Right lobe of liver (tissue), 6 donors: ENCODE measurements at places on chromosomes 3 and 15. TPM values are rescaled to one million over a fixed set of nuclear protein-coding genes. Genes with fewer than 3 reads are reported as not detected.

DNA sequence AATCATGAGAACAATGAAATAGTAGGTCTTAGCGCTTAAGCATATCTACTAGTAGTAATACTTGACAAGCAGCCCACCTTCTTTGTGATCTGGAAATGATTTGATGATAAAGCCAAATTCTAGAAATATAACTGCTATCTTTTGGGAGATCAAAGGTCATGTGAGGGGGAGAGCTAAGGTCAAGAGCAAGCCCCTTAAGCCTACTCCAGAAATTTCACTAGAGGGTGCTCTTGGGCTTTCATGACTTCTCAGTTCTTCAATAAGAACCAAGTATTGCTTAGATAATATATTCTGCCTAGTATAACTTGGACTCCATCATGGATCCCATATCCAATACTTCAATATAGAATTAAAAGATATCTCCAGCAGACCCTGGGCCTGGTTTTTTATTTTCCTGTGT lies 319.6 kb downstream of the ZBTB20 start:
- DNase-seq, result no peak

DNA sequence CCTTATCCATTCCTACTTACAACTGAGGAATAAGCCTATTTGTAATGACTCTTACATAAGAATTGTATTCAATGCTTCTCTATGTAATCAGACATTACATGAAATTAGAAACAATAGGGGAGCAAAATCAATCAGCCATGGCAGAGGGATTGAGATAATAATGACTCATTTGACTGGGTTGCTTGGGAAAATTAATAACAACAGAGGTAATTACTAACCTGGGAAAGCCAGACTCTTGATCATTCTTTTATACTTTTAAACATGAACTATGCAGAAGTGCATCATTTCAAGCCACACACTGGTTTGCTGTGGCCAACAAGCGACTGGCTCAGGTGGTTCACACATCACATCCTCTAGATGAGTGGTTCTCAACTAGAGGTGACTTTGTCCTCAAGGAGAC lies 126.3 kb upstream of the CRBN start:
- no peak for DNase-seq

Gene CYP11A1
- 2.6 TPM for total RNA-seq

Gene HYKK
- total RNA-seq, result 5.6 TPM

Gene LSG1
- 23.2 TPM for total RNA-seq

DNA sequence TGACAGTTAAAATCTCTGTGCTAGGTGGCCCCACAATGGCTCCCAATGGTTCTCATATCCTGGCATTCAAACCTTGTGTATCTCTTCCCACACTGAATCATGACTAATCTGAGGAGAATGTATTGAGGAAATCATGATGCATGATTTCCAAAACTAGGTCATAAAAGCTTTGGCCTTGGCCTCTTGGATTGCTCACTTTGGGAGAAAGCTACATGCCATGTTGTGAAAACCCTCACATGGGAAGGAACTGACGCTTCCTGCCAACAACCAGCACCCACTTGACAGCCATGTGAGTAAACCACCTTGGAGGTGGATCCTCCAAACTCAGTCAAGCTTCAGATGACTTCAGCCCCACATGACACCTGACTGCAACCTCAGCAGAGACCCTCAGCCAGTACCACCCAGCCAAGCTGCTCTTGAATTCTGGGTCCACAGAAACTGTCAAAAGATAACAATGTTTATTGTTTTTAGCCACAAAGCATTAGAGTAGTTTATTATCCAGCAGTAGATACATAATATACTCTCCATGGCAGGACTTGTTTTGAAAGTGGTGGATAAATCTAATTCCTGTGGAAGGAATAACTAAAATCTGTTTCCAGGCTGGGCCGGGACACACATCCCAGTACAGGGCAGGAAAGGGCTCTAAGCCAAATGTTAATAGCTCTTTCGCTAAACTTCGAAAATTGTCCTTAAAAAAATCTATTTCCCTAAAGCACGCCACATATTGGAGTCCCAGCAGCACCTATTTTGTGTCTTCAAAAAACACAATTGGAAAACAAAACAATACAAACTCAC lies 1.0 kb upstream of the ZNF620 start:
- DNase-seq, result peak; percentile 33

DNA sequence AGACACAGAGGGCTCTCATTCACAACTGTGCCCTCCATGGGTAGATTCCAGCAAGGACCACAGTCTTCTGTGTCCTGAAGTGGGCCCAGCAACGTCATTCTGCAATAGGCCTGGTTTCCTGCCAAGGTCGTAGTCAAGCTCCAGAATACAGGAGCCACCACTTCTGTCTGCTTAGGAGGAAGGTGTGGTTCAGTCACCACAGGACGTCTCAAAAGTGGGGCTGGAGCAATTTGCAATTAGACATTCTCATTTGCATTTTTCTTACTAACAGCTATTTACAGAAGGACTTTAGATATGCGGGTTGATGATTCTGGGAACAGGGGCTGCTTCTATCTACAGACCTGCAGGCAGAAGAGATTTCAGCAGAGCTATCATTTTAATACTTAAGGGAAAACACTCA lies 58.7 kb upstream of the MYRIP start:
- DNase-seq, result peak; percentile 55

DNA sequence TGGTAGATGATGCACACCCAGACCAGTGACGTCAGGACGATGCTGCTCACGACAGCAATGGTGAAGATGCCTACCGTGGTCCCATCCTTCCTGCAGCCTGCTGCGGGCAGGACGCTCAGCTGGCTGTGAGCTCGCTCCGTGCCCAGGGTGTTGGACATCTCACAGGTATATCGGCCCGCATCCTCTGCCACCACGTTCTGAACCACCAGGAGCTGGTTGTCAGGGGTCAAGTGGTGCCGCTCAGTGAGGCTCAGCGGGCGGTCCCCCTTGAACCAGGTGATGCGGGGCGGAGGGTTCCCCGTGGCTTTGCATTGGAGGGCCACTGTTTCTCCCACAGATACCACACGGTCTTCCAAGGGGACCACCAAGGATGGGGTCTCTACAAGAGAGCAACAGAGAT lies 117.8 kb downstream of the LRIG1 start:
- DNase-seq, result no peak
